Placental pericyte (primary cell): ENCODE measurements at places on chromosomes 3 and 15. TPM values are rescaled to one million over a fixed set of nuclear protein-coding genes. Genes with fewer than 3 reads are reported as not detected.

Gene SLC6A20
- 0.14 TPM in 1 of 2 replicates, not detected in the other for total RNA-seq

Gene MIX23
- total RNA-seq = 17.3 and 27.3 TPM in 2 replicates

Gene KLHL6
- under 0.01 TPM in 1 of 2 replicates, not detected in the other for total RNA-seq

Gene TIMP4
- 0.66 and 2.0 TPM in 2 replicates for total RNA-seq

Gene UTS2B
- total RNA-seq = 0.22 and 1.3 TPM in 2 replicates

Gene SCAANT1
- not detected in 2 replicates for total RNA-seq
